ENCODE measurements at places on chromosomes 1 and 21. TPM values are rescaled to one million over a fixed set of nuclear protein-coding genes. Genes with fewer than 3 reads are reported as not detected.

The NHLH2 gene
- polyA plus RNA-seq, result not detected

DNA sequence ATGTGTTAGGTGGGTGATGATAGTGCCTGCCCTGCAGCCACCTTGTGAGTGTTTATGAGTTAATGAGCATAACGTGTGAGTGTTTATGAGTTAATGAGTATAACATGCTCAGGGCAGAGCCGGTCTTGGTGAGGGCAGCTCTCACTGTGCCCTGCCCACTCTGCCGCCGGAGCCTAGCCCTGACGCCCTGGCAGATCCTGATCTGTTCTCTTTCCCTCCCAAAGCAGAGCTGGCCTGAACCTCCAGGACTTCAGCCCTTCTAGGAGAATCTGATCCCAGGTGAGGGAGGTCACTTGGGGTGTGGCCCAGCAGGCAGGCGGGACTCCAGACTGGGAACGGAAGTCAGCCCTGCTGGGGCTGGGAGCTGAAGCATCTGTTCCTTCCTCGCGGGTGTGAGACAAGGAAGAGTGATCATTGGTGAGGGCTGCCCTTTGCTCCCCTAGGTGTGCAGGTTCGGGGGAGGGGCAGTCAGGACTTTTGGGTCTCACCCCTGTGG is 5.7 kb downstream of the FBLIM1 start:
- no peak for DNase-seq

GRCh38 chr1:194809665-194810064 is 1623.3 kb upstream of the B3GALT2 start:
- no peak for DNase-seq

- DNase-seq, result no peak
These were observed 33.1 kb upstream of the KCNQ4 start for GRCh38 chr1:40750451-40750908.

DNA sequence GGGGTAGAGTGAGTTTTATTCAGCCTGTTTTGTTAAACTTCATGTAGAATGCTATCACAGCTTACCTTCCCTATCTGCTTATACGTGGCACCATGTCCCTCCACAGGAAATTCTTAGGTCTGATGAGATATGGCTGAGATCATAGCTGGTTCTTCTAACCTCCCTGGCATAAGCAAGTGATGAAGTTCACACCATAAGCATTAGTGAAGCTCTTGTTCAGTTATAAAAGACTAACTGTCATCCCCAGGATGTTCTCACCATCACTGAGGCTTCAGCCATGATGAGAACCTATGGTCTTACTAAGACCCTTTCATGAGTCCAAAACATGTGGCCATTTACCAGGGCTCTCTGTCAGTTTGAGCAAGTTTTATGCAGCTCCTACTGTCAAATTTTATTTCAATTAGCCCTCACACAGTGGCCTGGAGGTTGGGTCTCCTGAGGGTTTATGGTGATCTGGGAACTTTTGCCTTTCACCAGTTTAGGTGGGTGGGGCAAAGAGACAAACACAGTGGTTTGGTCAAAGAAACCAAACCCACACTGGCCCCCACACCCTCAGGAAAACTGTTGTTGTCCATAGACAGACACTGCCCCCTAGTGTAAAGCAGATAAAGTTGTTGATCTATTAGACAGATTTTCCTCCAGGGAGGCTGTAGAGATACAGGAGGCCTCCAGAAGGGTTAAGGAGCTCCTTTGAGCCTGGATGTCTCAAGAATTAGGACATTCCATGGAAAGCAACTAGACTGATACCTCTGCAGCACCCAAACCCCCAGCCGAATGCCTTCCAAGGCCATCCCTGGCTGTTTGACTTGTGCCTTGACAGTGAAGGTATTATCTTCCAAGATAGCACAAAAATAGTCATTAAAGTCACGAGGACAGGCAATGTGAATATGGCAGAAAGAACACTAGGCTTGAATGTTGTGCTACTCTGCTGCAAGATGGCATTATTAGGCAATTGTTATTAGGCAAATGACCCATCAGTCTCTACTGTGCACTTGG is 5.0 kb downstream of the SLC22A15 start:
- DNase-seq, result no peak
